ENCODE measurements at places on chromosomes 2 and 18.

- DNase-seq: no peak
These were observed 110.4 kb upstream of the FOSL2 start for GRCh38 chr2:28282248-28282647.

GRCh38 chr18:34364699-34365098, 140.0 kb upstream of the NOL4 start:
- no peak for DNase-seq

GRCh38 chr2:174059178-174059883, 94.2 kb upstream of the SP3 start:
- peak; percentile 71 for DNase-seq

DNA sequence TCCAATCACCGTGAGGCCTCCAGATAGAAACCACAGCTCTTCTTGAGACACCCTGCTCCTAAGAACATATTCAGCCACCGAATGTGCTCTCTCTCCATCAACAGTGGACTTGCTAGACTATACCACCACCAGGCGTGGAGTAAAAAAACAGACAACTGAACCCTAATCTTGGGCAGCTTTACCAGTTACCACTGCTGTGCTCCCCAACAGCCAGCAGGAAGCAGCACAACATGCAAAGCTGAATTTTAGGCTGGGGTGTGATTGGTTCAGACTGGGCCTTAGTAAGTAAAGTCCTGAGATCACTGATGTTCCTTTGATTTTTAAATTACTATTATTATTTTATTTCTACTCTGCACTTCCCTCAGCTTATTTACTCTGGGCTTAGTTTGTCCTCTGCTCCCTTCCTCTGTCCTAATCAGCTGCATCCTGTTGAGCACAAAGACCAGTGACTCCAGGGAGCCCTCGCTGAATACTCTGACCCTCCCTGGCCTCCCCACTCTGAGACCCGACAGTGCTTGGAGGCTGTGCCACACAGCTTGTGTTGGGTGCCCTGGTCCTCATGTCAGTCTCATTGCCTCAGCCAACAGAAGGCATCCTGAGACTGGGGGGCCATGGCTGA, 21.9 kb downstream of the MRPL35 start:
- peak; percentile 58 for DNase-seq

- DNase-seq: no peak
These were observed 104.4 kb upstream of the CBLN2 start for GRCh38 chr18:72648481-72648960.

DNA sequence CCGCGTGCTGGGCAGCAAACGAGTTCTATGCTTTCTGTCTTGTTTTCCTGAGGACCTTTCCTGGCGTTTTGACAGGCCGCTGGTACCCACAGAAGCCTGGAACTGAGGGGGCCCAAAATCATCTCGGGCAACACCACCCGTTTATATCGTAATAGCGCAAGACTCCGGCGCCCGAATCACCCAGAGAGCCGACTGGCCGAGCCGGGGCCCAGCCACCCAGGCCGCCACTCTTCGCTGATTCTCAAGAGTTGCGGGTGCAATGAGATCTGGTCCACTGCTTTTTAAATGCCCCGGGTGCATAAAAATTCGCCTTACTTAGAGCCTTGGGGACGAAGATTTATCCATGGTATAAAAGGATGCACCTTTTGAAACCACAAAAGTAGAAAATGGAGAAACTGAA, 6.2 kb upstream of the SPATA3 start:
- no peak for DNase-seq

- DNase-seq: peak; percentile 72
These were observed 308.4 kb downstream of the XIRP2 start for GRCh38 chr2:167196461-167197252.

DNA sequence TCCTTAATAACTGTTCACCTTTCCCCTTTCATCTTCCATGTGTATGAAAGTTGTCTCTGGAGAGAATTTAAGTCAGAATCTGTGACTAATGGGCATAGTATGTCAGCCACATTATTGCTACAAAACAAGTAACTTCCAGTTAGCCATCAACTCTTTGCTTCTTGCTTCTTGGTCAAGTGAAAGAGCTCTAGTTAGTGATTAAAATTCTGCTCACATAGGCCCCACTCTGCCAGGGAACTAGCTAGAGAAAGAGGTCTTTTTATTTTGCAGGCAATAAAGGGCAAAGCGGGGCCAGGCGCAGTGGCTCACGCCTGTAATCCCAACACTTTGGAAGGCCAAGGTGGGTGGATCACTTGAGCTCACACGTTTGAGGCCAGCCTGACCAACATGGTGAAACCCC, 64.6 kb downstream of the COLEC12 start:
- no peak for DNase-seq

DNA sequence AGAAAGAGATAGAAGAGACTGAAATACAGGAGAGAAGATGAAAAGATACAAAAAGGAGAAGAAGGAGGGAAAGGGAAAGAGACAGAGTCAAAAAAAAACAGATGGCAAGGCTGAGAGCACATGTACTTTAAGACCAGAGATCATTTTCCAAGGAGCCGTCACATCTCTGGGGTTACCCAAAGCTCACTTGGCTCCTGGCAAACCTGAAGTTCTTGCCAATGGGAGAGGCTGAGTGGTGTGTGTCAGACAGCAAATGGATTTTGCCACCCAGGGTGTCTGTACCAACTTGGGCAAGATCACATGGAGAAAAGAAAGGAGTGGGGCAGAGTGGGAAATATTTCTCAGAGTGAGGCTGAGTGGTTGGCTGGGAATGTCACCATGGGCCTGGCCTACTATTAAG, 219.3 kb upstream of the TNP1 start:
- no peak for DNase-seq

GRCh38 chr2:31805688-31806087, 205.1 kb downstream of the MEMO1 start:
- DNase-seq: no peak

- peak; percentile 47 for DNase-seq
These were observed 10.8 kb downstream of the SIX3 start for GRCh38 chr2:44952143-44952805.

DNA sequence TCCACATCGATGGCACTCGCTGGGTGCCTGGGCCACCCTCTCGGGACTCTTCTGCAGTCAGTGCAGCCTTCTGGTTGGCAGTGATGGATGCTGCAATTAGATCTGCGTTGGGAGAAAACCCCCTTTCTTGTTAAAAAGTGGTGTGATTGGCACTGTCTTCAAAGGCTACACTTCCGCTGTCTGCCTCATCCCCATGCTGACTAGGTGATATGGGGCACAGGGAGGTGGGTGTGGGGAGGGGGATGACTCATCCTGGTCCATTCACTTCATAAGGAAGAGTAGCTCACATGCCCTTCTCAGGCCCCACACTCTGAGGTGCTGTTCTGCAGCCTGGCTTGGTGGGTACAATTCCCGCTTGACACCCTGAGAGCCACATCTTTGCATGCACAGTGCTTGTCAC, 77.4 kb downstream of the THNSL2 start:
- DNase-seq: no peak

DNA sequence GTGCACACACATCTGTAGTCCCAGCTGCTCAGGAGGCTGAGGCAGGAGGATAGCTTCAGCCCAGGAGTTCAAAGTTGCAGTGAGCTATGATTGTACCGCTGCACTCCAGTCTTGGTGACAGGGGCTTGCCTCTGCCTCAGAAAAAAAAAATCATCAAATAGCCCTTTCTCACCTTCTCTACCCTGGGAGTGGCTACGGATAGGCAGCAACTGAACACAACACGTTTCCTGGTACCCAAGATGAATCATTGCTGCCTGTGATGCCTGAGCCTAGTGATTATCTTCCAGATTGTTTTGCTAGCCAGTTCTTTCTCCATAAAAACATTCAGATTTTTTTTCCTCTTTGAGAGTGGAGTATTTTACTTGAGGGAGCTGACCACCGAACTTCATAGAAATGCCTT, 13.5 kb downstream of the INPP4A start:
- DNase-seq: no peak

DNA sequence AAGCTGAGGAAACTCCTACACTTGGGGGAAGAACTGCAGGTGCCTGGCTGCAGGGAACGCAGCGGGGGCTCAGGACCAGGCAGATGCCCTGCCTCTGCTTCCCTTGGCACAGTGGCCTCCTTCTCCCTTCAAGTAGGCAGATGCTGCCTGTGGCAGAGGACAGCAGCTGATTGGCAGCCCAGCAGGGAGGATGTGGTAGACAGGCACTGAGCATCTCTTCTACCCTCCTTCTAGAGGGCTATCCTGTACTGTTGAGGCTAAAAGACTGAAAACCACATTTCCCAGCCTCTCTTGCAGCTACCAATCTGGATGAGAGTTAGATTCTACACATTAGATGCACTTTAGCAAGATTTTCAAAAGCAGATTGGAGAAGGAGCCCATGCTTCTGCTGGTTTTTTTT, 105.7 kb downstream of the MSH2 start:
- no peak for DNase-seq

DNA sequence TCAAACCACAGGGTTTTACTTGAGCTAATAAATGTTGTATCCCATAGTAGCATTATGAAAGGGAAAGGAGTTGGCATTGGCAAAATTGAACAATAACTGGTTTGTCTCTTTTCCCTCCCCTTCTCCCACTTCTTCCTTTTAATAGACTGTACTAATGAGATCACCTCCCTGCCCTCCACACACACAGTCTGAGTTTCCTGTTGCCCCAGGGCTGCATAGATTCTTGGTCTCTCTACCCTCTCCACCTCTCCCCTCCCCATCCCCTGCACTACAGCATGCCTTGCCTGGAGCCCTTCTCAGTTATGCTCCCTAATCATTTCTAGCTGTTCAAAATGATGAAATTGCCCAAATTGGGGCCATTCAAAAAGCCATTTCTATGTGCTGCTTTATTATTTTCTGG, 37.2 kb upstream of the NEMP2 start:
- DNase-seq: no peak

- no peak for DNase-seq
These were observed 81.7 kb downstream of the MAP4K4 start for GRCh38 chr2:101779190-101779589.

DNA sequence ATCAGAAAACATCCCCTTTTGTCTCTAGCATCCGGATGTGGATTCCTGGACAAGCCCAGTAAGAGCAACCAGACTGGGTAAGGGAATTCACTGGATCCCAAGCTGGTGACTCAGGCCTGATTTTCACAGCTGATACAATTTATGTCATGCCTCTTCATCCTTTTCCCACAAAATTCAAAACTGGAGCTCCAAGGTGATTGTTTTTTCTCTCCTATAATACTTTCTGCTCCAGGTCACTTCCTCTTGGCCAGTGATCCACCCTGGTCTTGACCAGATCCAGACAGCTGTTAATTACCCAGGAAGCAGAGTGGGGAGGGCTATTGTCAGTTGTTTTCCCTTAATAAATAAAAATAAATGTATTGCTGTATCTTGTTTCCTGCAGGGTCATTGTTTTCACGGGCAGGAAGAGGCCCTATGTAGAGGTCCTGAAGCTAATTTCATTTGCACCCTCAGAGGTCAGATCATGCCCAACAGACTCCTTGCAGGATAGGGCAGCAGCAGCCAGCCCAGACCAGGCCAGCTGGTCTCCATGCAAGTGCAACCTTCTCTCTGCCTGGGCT, 57.6 kb downstream of the EVA1A start:
- peak; percentile 83 for DNase-seq

DNA sequence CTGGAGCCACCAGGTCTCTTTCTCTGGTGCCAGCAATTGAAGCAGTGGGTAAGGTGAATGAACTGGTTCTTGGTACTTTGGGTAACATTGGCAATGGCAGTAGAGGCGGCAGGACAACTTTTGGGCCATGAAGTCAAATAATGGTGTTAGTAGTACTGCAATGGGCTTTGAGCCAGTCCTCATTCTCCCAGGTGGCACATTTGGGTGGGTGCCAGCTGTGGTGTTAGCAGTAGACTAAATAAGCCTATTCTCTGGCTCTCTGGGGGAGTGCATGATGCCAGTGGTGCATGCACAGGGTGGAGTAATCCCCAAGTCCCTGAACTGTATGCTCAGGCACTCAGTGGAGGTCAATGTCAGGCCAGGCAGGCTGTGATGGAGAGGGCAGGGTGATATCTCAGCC, 120.2 kb upstream of the LRRTM4 start:
- no peak for DNase-seq

DNA sequence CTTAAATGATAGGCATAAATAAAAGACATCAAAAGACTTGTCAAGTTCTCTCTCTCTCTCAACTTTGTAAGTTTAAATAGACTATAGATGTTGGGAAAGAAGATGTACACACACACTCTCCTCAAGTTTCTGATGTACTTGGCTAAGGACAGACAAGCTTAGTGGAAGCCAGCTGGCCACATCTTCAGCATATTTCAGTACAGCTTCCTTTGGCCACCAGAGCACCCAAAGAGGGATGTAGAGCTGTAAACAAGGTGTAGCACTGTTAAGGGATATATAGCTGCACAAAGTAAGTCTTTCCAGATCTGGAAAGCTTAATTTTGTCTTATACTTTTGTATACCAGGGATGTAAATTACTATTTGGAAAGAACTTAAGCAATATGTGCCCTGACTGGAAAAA, 64.3 kb upstream of the MSTN start:
- DNase-seq: no peak

- DNase-seq: peak; percentile 3
These were observed 126.7 kb downstream of the STK39 start for GRCh38 chr2:168120730-168121129.

GRCh38 chr18:3179430-3180089, 40.2 kb downstream of the MYOM1 start:
- DNase-seq: no peak

DNA sequence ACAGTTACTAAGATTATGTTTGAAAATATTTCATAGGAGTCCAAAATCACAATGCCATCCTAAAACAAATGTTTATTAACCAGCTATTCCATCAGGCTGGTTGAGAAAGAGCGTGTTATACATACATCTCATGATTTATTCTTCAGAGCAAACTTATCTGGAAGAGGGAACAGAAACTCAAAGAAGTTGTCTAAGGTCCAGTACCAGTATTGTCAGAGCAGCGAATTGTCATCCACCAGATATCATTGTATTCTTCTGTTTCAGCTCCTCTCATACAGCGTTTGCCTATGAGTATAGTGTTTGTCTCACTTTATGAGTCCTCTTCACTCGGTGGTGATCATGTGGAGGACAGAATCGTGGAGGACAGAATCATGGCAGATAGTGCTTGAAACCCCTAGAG, 238.2 kb downstream of the OSR1 start:
- no peak for DNase-seq

GRCh38 chr2:1518331-1518803, 105.1 kb downstream of the TPO start:
- DNase-seq: no peak

GRCh38 chr2:81396417-81397019, 1092.0 kb upstream of the LRRTM1 start:
- no peak for DNase-seq

- DNase-seq: no peak
These were observed 64.3 kb upstream of the EPAS1 start for GRCh38 chr2:46232860-46233259.

- peak; percentile 78 for DNase-seq
These were observed 36.3 kb downstream of the NRXN1 start for GRCh38 chr2:50995610-50996009.

- no peak for DNase-seq
These were observed 152.0 kb downstream of the INSIG2 start for GRCh38 chr2:118240276-118240675.
